ENCODE measurements at places on chromosomes 7 and 10.

- no peak for DNase-seq
These were observed 167.8 kb downstream of the BAMBI start for GRCh38 chr10:28845009-28845682.

DNA sequence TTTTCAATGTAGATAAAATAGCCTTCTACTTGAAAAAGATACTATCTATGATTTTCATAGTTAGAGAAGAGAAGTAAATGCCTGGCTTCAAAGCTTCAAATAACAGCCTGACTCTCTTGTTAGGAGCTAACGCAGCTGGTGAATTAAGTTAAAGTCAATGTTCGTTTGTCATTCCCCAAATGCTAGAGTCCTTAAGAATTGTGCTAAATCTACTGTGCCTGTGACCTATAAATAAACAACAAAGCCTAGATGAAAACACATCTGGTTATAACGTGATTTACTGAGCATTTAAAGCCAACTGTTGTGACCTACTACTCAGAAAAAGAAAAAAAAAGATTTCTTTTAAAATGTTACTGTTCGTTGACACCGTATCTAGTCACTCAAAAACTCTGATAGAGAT is 134.7 kb downstream of the POLR1F start:
- DNase-seq: no peak

GRCh38 chr10:80530251-80530650 is 7.5 kb upstream of the SH2D4B start:
- peak; percentile 26 for DNase-seq

GRCh38 chr10:132417257-132417910 is 20.4 kb downstream of the PWWP2B start:
- DNase-seq: no peak

Data from AG10803 (cell line).